ENCODE measurements at places on chromosomes 4 and X. TPM values are rescaled to one million over a fixed set of nuclear protein-coding genes. Genes with fewer than 3 reads are reported as not detected.

DNA sequence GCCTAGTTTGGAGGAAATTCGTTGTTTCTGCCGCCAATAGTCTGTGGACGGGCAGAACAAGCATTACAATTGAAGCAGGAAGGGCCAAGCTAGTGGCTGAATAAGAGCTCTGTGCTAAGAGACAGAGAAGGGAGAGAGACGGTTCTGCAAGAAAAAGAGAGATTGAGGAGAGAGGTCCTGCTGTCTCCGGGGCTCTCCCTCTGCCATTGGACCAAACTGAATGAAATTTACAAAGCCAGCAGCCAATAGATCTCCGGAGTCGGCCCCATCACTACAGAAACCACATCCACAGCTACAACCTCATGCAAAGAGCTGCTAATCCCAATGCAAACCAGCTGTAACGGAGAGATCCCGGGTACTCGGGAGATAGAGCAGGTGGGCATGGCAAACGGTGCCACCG is at the start of gene NLGN4X:
Gene NLGN4X, minus strand, starts transcription at position 148 of the 400 bp plus-strand sequence. CDS start 77,401 bp downstream, outside the sequence.
- H3K27ac ChIP-seq: no peak within 1 kb of the TSS
- H3K27me3 ChIP-seq: peaks cover 3% of the 10 kb centered on the region

DNA sequence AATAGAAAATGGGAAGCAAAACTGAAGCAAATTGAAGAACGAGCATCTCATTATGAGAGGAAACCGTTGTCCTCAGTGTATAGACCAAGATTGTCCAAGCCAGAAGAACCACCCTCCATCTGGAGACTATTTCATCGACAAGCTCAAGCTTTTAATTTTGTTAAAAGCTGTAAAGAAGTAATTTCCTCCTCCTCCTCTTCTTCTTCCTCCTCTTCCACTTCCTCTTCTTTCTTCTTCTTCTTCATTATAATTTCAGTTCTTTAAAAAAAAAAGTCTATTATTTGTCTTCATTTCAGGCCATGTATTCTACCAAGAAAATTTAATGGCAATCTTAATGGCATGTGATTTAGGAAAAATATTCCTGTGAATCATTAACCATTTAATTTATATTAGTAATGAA is 7.6 kb downstream of the PRIMPOL start:
- no peaks in the 10 kb centered on the region for H3K27me3 ChIP-seq
- no peaks in the 10 kb centered on the region for H3K4me1 ChIP-seq
- DNase-seq: no peak
- H3K27ac ChIP-seq: no peak overlapping the region

DNA sequence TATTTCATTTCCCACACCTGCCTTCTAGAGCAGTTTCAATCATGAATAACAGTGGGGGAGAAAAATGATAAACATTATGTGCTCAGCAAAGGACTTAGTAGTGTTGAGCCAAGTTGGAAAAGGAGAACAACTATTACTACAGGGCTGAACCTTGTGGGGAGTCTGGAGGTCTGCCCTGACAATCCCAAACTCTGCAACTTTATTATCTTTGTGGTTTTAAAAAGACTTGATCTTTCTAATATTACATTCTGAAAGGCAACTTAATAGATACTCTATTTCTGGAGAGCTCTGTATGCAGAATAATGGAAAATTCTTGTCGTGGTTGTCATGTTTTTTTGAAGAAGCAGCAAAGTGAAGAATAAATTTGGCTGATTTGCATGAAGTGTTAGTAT is 116.1 kb downstream of the SPCS3 start:
- no peak overlapping the region for H3K4me3 ChIP-seq

The FGFBP1 gene
- total RNA-seq: not detected

The MTMR8 gene
- not detected for total RNA-seq

The SUV39H1 gene
- total RNA-seq: 29.9 TPM

All from A673 (cell line).